ENCODE measurements at places on chromosomes 4 and X. TPM values are rescaled to one million over a fixed set of nuclear protein-coding genes. Genes with fewer than 3 reads are reported as not detected.

DNA sequence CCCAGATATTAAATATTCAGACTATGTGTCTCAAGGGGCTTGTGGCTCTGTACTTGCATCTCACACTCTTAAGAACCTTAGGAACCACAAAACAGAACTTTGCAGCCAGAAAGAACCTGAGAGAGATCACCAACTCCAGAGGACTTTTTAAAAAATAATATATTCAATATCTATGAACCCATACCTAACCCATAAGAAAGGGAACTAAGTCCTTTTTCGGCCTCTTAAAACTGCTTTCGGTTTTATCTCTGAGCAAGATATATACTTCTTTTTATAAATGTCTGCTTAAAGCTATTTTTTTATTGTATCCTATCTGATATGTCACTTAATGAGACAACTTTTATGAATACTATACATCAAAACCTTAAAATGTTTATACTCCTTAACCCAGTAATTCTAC lies 10.9 kb downstream of the SMARCA1 start:
- DNase-seq, result no peak

- DNase-seq, result no peak
Measured at GRCh38 chrX:42385730-42386129, 392.2 kb downstream of the PPP1R2C start.

Gene CXCL11
- not detected for total RNA-seq

Gene BMPR1B
- 5.9 TPM for total RNA-seq
